ENCODE measurements at places on chromosomes 2 and 18. TPM values are rescaled to one million over a fixed set of nuclear protein-coding genes. Genes with fewer than 3 reads are reported as not detected.

DNA sequence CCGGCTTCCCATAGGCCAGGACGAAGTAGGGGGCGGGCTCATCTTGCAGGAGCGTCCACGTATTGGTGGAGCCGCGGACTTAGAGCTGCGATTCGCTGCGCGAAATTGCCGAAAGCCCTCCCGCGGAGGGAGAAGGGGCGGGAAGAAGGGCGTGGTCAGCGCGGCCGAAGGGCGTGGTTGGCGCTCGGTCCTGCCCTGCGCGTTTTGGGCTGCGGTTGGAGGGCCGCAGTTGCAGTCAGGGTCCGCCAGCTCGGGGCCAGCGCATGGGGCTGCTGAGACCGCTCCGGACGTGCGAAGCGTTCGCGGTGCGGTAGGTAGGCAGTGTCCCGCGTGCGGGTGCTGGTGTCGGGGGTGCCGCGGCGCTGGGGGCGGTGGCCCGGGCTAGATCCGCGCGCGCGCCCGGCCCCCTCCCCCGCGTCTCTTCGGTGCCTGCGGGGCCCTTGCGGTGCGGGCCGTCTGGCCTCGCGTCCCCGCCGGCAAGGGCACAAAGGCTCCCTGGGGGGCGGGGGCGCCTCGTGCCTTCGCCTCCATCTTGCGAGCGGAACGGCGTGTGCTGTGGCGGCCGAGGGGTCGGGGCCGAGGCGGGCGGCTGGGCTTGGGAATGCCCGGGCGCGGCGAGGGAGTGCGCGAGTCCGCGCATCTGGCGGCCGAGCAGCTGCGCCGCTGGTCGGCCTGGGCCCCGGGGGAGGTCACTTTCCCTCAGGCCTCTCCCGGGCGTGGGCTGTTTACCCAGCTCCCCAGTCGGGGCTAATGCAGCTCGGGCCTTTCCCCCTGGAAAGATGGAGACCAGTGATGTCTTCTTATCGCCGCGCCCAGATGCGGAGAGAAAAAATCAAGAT is at the start of gene CEP68:
TSS of gene CEP68 (plus strand) at position 202 of the 839 bp plus-strand sequence. CDS start 13,029 bp downstream, outside the sequence.
- peak; percentile 98 for DNase-seq

DNA sequence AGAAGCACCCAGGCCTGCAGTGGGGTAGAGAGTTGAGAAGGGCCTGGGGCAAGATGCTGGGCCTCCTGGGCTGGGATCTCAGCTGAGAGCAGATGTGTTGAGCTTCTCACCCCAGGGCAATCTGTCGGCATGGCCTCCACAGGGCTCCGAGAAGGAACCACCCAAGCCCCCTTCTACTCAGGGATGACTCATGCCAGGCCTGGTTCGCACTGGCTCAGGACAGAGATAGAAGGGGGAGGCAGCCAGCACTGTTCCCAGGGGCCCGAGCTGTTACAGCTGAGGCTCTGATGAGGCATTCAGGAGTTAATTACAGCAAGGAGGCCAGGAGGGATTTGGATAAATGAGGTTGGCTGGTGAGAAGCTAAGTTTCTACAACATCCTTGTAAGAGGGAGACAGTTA is 62.5 kb downstream of the CENPO start:
- peak; percentile 54 for DNase-seq

DNA sequence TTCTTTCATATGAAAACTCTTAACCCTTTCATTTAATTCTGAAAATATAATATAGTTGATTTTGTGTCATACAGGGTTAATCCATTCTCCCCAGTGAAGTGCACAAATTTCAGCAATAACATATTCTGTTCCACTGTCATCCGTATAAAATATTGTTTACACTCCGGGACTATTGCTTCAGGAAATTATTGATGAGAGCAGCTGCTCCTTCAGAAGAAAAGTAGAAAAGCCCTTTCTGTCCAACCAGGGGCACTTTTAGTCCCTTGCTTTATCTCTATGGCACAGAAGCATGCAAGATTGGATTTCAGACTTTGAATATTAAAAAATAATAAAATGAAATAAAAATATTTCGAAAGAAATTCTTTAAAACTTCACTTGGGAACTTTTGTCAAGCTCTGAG is 535.7 kb upstream of the SLC39A10 start:
- no peak for DNase-seq

GRCh38 chr18:44841752-44842587 is 161.3 kb downstream of the SETBP1 start:
- DNase-seq, result no peak

GRCh38 chr2:96954011-96954846 is 32.2 kb downstream of the FAM178B start:
- DNase-seq, result no peak

DNA sequence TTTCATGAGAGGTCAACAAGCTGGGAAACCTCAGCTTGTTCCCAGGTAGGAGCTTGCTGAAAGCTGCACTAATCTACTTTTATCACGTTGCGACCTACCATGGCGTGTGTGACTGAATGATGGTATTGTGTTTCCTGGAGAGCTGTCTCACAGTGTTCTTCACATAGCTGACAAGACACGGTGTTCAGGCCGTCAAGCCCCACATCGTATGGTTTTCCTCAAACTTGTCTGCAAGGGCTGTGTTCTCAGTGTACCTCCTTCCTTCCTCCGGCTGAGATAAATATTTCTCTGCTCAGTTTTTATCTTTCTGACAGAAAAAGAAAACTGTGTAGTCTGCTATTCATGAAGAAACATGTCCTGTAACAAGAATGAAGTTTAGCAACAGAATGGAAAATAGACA is 244.8 kb downstream of the DCDC2C start:
- DNase-seq, result no peak

DNA sequence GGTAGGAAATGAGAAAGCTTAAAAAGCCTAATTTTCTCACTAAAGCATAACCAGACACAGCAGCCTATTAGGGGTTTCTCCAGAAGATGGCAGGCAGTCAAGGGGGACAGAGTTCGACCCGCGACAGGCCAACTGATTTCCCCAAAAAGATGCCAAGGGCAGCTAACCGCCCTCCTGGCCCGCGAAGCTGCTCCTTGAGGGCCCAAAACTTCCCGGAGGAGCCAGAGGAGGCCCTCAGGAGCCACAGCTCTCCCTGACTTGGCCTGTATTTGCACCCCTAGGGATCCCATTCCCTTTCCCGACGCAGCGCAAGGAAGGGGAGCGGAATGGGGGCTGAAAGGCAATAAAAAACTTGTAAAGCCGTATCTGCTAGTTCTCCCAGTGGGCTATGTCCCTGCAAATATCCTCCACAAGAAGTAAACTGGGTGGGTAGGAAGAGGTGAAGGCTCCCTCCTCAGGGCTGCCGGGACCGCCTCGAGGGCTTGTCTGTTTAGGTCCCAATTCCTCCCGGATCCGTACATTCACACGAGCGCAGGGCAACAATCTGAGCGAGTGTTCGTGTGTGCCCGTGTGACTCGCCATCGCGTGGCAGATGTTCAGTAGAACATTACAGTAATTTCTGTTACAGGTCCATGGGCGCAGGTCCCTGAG is 756 bp upstream of the NAGK start:
- DNase-seq, result no peak

- DNase-seq, result no peak
Observed at GRCh38 chr18:69978732-69979715, 31.4 kb upstream of the CD226 start.

DNA sequence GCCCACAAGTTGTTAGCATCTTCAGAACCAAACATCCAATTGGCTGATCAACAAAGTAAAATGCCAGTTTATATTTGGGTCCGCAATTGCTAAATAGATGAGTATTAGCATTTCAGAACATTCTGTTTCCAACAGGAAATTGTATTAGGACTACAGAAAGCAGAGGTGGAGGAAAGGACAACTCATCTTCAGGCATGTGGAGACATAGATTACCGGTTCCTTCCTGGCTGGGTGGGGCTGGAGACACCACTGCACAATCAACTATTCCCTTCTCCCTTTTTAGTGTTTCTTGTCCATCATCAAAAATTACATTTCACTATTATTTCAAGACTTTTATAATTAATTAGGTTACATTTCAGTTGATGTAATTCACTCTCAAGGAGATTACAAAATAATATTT is 83.8 kb downstream of the ADAM23 start:
- no peak for DNase-seq

The MDH1B gene
- total RNA-seq, result 3.6 TPM

The CYP27A1 gene
- total RNA-seq, result 0.80 TPM

The SERPINB3 gene
- not detected for total RNA-seq

Measured in Daoy (cell line).